DMS79 (cell line): ENCODE measurements at places on chromosomes 3 and 15.
A peak's percentile ranks its signal among the peaks of the same experiment; 100 is the strongest.

GRCh38 chr15:92290359-92290992 lies 103.2 kb upstream of the ST8SIA2 start:
- DNase-seq: no peak

DNA sequence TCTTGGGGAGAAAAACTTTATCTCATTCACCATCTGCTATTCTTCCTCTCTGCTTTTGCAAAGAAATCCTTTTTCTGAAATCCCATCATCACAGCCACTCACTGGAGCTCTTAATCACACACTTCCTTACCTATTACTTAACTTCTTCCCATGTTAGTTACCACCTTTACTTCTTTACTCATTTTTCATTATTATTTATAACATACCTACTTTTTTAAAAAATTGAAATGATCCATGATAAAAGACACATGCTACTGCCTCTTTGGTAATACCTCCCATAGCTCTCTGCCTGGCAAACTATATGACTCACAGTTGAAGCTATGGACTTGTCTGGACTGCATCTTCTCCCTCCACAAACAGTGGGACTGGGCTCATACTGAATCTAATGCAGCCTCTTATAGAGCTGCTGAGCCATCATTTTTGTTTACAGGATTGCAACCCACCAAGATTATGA lies 150.3 kb downstream of the TNIK start:
- DNase-seq: no peak

DNA sequence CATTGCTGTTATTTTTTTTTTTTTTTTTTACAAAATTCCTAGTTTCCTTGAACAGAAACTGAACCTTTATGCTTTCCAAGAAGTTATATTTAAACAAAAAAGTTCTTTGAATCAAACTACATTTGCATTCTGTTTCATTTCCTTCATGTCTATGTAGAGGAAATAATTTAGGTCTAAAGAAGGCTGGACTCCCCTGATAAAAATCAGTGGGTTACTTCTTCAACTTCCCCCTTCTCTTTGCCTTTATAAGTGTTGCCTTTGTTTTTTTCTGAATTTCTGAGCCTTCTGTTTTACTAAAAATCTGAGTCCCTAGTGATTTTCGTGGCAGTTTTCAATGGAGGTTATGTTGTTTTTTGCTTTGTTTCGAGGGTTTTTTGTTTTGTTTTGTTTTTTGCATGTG lies 152.8 kb downstream of the CHDH start:
- no peak for DNase-seq

DNA sequence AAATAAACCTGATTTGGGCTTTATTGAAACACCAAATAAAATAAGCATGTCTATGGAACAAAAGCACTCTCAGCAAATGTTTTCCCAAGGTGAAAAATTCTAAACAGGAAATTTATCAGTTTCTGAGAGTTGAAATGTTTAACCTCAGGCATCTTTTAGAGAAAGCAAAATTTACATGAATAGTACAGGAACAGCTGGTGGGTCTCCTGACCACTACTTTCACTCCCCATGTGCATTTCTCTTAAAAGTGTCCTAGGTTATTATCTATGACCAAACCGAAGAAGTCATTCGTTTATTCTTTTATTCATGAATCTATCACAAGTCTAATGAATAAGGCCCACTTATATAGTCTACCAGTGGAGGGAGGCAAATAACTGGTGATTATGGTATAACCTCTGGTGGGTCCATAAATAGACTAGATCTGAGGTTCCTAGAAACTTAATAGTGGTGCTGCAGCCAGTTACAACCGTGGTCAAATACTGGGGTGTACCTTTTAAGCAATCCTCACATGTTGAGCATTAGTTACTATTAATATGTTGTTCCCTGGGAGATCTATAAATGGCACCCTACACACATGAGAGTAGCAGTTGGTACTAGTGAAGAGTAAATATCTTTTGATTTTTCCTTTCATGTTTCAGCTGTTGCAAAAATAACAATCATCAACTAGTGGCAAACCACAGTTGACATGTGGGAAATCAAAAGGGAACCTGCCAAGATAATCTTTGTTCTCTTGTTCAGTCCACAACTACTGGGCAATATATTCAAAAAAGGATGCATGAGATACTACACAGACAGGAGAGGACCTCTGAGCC lies 169.3 kb upstream of the STAC start:
- no peak for DNase-seq

GRCh38 chr3:31918179-31919150 lies 62.6 kb downstream of the OSBPL10 start:
- DNase-seq: no peak

DNA sequence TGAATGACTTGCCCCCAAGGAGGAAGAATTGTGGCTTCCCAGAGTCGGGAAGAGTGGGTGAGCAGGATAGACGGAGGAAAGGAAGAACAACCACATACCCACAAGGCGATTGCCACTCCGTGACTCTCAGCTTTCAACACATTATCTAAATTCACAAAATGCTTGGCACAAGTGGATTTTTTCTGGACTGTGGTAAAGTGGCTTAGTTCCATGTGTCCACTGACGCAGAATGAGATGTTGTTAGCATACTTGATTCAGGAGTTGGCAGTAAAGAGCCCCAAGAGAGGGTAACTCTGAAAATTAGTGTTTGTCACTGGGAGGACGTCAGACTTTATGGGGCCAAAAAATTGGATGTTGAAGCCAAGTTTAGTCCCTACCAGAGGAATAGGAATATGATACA lies 198.8 kb upstream of the CTNNB1 start:
- DNase-seq: peak; percentile 35

DNA sequence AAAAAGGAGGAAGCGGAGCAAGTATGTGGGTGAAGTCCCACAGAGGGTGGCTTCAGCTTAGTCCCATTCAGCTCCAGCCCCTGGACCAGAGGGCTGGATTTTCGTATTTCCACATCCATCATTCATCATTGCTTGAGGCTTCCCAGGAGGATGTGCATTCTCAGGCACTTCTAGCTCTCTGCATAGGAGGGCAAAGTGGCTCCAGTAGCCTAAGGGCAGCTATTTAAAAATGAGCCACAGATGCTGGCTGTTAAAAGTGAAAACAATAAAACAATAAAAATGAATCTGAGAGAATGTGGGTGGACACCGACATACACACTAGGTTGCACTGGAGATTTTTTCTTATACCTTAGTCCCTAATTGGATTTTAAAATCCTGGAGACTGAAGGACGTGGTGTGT lies 629.2 kb upstream of the ZNF385D start:
- DNase-seq: no peak

DNA sequence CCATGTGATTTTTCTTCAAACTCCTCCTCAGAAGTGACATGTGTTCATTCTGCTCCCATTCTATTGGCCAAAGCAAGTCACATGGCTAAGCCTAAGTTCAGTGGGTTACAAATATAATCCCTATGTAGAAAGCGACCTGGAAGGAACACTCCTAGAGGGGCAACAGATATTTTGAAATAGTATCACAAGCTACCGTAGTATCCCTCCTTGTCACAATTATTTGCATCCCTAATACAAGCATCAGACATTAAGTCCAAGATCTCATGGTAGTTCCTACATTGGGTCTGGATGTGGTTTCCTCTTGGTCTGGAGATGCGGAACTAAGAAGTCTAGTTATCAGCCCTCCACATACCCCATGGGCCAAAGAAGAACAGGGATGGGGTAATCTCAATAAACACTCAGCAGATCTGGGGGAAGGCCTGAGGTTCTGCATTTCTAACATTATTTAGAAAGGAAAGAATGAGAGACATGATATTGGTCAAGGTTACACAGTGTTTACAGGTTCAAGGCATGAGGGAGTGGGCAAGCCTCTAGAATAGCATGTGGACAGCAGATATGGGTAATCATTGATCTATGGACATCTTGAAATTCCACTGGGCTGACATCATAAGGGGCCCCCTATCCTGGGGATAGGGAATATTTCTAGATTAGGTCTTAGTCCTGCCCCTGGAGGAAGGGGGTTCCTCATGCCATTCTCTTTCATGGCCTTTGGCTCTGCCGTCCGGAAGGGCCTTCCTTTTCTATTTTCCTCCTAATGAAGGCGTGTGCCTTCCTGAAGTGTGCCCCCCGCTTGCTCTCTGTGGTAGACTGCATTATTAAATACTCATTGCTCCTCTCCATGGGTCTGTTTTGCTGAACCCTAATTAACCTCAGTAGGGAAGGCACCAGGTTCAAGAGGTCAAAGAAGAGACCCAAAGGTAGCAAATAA lies 17.8 kb upstream of the ABHD2 start:
- no peak for DNase-seq
